ENCODE measurements at places on chromosomes 6 and 20.

GRCh38 chr6:84428300-84428907, 201.0 kb upstream of the CEP162 start:
- no peak for DNase-seq

DNA sequence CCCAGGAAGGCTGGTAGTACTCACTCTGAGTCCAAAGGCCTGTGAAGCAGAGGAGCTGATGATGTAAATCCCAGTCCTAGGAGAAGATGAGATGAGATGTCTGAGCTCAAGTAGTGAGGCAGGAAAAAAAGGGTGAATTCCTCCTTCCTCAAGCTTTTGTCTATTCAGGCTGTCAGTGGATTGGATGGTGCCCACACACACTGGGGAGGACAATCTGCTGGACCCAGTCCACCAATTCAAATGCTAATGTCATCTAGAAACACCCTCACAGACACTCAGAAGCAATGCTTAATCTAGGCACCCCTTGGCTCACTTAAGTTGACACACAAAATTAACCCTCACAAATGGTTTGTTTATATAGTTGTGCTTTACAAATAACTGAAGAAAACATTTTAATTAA, 94.6 kb downstream of the CD109 start:
- DNase-seq, result no peak

DNA sequence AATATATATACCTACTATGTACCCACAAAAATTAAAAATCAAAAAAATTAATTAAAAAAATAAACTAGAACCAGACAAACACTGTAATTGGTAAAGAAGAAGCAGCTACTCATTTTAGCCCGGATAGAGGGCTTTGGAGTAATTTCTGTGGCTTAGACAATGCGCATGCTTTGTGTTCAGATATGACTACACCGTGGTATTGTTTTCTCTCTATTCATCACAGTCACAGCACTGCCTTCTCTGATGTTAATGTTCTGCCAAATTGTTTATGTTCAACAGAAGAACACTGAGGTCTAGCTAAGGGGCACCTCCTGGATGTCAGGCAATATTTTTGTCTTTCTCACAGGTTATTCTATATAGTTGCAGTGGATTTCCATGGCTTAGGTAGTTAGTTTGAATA, 77.5 kb upstream of the GJE1 start:
- no peak for DNase-seq

DNA sequence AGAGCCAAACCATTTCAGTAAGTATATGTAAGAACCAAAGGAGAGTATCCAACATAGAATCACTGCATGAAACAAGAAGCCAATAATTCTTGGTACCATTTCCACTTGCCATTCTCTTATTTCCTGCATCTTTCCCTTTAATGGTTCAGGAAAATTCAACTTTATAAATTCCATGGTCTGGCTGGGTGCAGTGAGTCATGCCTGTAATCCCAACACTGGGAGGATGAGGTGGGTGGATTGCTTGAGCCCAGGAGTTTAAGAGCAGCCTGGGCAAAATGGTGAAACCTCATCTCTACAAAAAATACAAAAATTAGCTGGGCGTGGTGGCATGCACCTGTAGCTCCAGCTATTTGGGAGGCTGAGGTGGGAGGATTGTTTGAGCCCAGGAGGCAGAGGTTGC, 21.2 kb downstream of the NHLRC1 start:
- DNase-seq, result no peak

DNA sequence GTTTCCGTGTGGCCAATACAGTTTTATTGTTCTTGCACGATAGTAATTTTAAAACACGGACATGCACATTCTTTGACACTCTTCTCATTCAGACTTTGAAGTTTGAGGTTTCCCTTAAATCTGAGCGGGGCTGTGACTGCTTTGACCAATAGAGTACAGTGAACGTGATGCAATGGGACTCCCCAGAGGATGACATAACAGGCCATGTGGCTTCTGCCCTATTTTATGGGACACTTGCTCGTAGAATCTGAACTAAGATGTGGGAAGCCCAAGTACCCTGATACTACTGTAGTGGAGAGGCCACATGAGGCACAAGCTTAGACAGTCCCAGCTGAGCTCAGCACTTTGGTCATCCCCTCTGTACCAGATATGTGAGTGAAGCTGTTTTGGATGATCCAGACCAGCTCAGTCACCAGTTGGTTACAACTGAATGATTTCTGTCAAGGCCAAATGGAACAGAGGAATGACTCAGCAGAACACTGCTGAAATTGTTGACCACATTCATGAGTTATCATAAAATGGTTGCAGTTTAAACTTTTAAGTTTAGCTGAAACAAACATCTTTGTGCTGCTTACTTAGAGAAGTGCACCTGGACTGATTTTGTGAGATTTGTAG, 279.4 kb downstream of the RFPL4B start:
- no peak for DNase-seq

DNA sequence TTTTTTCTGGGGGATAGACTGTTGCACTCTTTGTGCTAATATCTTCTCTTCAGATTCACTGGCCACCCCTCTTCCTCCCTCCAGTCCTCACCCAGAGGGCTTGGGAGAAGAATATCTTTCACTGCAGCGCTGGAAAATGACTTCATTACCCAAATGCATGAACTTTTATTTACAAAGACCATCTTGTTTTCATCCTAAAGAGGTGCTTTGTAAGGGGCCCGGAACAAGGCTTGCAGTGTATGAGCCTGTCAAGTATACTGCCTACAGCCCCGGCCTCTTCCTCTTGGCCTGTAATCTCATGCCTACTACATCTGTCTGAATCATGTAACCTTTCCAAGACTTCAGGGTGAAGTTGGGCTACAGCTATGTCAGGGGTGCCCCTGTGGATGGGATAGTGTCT, 554 bp upstream of the LAMA4 start:
- DNase-seq, result no peak

- no peak for DNase-seq
These were observed 498 bp upstream of the PRDM1 start for GRCh38 chr6:106085692-106085983.

DNA sequence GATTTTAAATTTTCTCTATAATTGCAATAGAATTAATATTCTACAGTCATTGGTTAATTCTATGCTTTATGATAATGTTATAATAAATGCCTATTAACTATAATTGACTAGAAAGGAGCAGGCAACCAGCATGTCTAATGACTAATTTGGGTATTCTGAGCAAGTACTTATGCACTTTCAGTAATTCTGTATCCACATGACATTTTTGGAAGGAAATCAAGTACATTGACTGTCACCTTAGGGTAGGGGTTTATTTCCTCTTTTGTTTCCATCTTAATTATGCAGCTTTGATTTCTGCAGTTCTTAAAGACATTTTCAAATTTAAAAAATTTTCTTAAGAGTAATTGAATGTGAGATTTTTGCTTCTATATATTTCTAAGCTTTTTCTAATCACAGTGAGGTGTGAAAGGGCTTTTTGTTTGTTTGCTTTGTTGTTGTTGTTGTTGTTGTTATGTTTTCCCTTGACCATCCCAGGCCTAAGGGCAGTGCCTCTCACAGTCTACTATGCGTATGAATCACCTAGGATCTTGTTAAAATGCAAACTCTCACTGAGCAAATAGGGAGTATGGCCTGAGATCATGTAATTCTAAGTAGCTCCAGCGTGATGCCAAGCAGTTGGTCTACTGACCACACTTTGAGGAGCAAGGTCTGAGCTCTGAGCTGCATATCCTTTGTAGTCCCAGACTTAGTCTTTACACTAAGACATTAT, 467.1 kb upstream of the RNF217 start:
- no peak for DNase-seq

DNA sequence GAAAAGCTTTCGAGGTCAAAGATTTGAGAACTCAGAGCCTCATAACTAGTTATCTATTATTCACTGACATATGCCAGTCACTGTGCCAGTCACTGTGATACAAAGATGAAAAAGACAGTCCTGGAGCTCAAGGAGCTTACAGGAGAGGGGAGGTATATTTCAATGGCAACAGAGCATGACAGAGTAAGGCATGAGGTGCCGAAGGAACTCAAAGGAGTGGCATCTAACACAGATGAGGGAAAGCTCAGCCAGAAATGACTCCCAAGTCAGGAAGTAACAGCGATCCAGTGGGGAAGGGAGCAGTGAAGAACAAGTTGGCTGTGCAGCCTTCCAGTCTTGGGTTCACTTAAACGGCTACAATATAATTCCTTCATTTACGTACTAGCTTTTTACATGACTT, 46.6 kb downstream of the DTNBP1 start:
- DNase-seq, result no peak

DNA sequence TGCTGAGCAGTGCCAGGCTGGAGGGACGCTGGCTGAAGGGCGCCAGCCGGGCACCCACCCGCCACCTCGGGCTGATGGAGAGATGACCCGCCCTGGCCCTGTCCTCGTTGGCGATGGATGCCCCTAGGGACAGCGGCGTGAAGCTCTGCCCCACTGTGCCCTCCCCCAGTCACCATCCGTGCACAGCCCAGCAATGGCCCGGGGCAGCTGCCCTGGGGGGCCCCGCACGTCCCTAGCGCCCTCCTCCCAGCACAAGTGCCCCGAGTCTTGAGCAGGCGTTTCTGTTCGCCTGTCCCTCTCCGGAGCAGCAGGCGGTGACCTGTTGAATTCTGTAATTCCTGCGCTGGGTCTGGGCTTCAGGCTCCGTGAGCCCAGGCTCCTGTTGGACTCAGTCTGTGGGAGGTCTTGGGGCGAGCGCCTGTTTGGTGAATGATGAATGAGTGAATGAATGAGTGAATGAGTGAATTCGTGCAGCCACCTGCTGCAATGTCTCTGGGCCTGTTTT, 36.8 kb upstream of the CHRNA4 start:
- DNase-seq, result no peak

GRCh38 chr6:170019818-170020583, 268.6 kb downstream of the ERMARD start:
- DNase-seq, result no peak

DNA sequence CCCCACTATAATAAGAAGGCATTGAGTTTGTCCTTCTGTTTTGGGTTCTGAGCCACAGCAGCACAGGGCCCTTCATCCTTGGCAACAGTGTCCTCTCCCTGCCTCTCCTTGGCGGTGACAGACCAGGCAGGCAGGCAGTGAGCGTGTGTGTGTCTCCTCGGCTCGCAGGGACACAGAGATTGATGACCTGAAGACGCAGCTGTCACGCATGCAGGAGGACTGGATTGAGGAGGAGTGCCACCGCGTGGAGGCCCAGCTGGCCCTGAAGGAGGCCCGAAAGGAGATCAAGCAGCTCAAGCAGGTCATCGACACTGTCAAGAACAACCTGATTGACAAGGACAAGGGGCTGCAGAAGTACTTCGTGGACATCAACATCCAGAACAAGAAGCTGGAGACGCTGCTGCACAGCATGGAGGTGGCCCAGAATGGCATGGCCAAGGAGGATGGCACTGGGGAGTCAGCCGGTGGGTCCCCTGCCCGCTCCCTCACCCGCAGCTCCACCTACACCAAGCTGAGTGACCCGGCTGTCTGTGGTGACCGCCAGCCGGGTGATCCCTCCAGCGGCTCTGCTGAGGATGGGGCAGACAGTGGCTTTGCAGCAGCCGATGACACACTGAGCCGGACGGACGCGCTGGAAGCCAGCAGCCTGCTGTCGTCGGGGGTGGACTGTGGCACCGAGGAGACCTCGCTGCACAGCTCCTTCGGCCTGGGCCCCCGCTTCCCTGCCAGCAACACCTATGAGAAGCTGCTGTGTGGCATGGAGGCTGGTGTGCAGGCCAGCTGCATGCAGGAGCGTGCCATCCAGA, 24.0 kb downstream of the SDCBP2 start:
- no peak for DNase-seq

GRCh38 chr6:147935656-147936055, 407.0 kb upstream of the SASH1 start:
- no peak for DNase-seq

DNA sequence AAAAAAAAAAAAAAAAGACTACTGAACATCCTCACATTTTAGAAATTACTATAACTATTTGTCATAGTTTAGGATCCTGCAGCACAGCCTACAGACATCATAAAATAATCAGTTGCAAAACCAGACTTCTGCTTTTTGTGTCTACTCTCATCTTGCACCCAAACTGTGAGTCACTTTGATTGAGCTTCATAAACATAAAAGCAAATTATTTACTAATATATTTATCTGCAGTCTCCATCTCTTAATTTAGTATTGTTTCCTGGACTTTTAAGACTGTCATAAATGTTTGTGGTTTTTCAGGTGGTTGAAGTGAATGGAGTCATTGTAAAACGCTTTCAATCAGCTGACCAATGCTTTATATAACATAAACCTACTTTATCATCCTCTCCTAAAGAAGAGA, 14.8 kb upstream of the CALHM6 start:
- DNase-seq, result no peak

DNA sequence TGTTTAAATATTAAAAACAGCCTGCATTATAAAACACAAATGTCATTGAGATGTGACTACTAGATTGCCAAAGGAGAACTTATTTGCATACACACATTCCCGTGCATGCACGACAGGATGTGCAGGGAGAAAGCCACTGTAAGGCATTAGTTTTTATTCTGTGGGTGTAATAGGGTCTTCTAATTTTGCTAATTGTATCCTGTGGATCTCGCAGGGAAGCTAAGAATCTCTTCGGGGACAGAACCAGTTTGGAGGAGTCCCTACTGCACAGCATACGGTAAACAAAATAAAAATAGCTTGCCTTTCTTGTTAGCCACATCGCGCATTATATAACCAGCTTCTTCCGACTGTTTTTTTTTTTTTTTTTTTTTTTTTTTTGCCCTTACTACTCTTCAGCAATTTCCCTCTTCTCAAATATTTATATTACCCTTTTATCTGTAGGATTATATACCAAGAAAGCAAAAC, 2.0 kb downstream of the ATXN1 start:
- DNase-seq, result no peak

- no peak for DNase-seq
These were observed 114.5 kb upstream of the SLC22A16 start for GRCh38 chr6:110590821-110591351.

DNA sequence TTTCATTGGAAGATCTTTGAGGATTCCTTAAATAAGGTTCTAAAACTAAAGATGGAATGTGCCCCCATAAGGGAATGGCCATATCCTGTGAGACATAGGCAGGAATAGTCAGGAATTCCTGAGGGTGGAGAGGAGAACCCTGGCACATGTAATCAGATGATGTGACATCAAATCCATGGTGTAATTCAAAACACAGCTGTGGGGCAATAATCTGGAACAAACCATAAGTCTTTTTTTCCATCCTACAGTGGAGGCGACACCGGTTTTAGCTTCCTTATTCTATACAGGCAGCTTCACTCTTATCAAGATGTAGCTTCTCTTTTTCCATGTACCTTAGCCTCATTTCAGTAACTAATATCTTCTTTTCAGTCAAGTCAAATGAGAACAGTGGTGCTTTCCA, 133.6 kb upstream of the CITED2 start:
- DNase-seq, result no peak

Data from anterior cingulate cortex (tissue), 58 donors.